ENCODE measurements at places on chromosomes 12 and 14.

DNA sequence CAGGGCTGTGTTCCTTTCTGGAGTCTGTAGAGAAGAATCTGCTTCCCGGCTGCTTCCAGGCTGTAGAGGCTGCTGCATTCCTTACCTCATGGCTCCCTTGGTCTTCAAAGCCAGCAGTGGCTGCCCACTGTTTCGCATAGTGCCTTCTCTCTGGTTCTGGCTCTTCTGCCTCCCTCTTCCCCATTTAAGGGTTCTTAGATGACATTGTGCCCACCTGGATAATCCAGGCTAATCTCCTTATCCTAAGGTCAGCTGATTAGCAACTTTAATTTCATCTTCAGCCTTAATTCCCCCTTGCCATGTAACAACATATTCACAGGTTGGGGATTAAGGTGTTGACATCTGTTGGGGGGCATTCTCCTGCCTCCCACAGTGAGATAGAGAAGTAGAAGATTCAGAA lies 208.6 kb upstream of the TMTC1 start:
- no peak for DNase-seq
- no peak overlapping the region for H3K4me3 ChIP-seq
- no peak overlapping the region for H3K27ac ChIP-seq
- no peaks in the 10 kb centered on the region for H3K27me3 ChIP-seq

- H3K27ac ChIP-seq: no peak overlapping the region
- H3K36me3 ChIP-seq: no peaks in the 10 kb centered on the region
- DNase-seq: no peak
- H3K4me3 ChIP-seq: no peak overlapping the region
These were observed 47.4 kb downstream of the RTN1 start for GRCh38 chr14:59823179-59823578.

DNA sequence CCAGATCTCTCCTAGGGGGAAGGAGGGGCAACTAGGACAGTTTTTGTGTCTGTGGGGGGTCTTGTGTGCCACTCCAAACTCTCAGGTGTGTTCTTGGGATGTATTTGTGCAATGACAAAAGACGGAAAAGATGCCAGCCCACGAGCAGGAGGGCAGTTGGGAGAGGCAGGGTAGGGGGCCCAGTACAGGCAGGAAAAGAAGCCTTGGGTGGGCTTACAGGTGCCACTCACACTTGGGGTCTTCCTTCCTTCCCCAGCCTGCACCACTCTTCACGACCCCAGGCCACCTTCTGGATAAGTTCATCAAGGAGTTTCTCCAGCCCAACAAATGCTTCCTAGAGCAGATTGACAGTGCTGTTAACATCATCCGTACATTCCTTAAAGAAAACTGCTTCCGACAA lies 24.4 kb downstream of the OAS2 start:
- H3K27ac ChIP-seq: no peak overlapping the region
- DNase-seq: no peak
- peaks cover 85% of the 10 kb centered on the region for H3K36me3 ChIP-seq
- H3K4me3 ChIP-seq: no peak overlapping the region

DNA sequence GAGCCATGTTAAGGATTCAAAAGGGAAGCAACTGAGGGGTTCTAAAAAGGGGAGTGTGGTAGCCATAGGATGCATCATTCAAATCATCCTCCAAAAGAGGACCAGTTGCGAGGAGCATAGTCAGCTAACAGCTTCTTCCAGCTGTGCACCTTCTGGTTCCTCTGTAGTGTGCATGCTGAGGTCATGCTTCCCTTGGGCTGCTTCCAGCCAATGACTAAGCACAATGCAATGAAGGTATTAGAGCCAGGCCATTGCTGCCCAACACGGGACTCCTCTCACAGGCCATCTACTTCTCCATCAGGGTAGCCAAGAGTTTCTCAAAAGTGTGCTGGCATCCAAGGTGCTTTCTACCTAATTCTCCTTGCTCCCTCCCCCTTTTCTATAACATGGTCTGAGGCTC lies 69.2 kb upstream of the ARID2 start:
- H3K27me3 ChIP-seq: no peaks in the 10 kb centered on the region
- DNase-seq: no peak
- no peak overlapping the region for H3K27ac ChIP-seq
- H3K4me1 ChIP-seq: no peaks in the 10 kb centered on the region

- H3K27ac ChIP-seq: no peak overlapping the region
- H3K4me1 ChIP-seq: peaks cover 36% of the 10 kb centered on the region
- H3K4me3 ChIP-seq: no peak overlapping the region
- no peak for DNase-seq
- H3K36me3 ChIP-seq: peaks cover 46% of the 10 kb centered on the region
These were observed 1.6 kb downstream of the AGAP2 start for GRCh38 chr12:57736741-57737466.

DNA sequence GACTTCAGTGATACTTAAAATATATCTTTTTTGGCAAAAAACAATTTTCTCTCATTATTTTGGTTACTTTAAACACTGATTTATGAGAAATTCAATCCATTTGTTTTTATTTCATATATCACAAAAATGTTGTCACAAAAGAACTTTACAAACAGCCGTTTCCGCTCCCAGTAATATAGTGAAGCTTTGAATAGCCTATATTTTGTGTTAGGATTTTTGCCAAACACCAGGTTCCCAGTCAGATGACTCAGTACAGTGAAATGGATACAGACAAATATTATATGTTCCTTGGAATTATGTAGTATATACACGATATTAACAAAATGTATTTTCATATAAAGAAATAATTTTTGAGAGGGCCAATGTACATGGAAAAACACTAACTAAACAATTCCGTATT lies 411.1 kb downstream of the CCER1 start:
- no peak overlapping the region for H3K27ac ChIP-seq
- DNase-seq: no peak
- H3K4me3 ChIP-seq: no peak overlapping the region
- H3K27me3 ChIP-seq: no peaks in the 10 kb centered on the region

GRCh38 chr12:20410734-20411133 lies 42.4 kb downstream of the PDE3A start:
- no peaks in the 10 kb centered on the region for H3K27me3 ChIP-seq
- no peak overlapping the region for H3K4me3 ChIP-seq
- no peak for DNase-seq
- no peak overlapping the region for H3K27ac ChIP-seq

All from CD4-positive, alpha-beta memory T cell (primary cell).